ENCODE measurements at places on chromosomes 12 and 14. TPM values are rescaled to one million over a fixed set of nuclear protein-coding genes. Genes with fewer than 3 reads are reported as not detected.
A peak's percentile ranks its signal among the peaks of the same experiment; 100 is the strongest.

GRCh38 chr12:88245905-88246304 lies 103.8 kb downstream of the TMTC3 start:
- no peak for DNase-seq

- DNase-seq = no peak
Observed at GRCh38 chr12:12979126-12979525, 20.9 kb downstream of the HEBP1 start.

Gene TMEM30B
- 0.13 TPM for total RNA-seq

- DNase-seq = no peak
Observed at GRCh38 chr14:63032641-63033040, 12.6 kb downstream of the KCNH5 start.

DNA sequence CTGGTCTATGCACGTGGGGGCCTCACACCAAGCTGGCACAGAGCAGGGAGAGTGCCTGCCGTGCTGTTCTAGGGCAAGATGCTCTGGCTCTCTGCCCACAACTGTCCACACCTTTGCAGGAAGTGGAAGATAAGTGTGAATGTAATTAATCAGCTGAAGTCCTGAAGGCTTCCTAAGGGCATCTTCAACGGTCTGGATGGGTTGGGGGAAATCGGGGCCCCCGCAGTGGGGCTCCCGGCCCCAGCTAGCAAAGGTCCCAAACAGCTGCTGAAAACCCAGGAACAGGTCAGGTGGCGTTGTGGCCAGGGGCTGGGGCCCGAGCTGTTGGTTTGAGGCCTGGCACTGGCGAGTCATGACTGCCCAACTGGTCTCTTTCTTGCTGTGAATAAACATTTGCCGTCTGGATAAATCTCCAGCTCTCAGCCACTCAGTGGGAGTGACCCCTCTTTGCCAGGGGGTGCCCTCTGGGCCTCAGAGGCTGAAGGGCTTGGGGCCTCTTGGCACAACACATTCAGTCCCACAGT lies 6.7 kb upstream of the SLC25A29 start:
- no peak for DNase-seq

Gene TBK1
- total RNA-seq = 31.6 TPM

Gene IFT81
- total RNA-seq = 8.2 TPM

GRCh38 chr12:6082613-6083012 lies 41.9 kb downstream of the VWF start:
- no peak for DNase-seq

- DNase-seq = peak; percentile 67
Observed at GRCh38 chr12:3315201-3315661, 175.8 kb upstream of the PRMT8 start.

DNA sequence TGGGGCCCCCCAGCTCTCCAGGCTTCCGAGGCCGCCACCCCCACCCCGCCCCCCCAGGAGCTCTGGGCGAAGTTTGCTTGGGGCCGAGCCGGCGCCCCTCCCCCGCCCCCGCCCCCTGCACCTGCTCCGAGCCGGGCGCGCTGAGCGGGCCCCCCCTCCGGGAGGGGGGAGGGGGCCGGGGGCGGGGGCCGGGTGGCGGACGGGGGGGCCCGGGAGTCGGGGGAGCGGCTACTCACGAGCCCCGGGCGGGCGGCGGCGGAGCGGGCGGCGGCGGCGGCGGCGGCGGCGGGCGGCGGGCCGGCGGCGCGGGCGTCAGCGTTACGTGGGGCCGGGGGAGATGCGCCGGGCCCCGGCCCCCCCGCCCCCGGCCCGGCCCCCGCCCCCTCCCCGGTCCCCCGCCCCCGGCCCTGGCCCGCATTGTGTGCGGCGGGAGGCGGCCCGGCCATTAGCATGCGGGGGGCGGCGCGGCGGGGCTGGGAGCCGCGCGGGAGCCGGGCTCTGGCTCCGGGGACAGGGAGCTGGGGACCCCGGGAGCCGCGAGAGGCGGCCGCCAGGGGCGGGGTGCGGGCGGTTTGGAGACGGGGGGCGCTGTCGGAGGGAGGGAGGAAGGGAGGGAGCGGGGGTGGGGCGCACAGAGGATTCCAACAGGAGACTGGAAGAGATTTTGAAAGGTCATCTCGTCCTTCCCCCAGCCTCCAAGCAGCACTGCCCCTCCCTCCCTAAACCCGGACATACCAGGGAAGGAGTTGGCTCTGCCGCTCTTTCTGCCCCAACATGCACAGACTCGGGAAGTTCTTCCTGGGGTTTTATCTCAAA lies at the start of gene ZNF219:
TSS of gene ZNF219 (minus strand) at position 580 of the 816 bp plus-strand sequence. CDS start 5,064 bp downstream, outside the sequence.
- DNase-seq = no peak

Gene ALG10B
- 8.7 TPM for total RNA-seq
